ENCODE measurements at places on chromosomes 16 and 17.

DNA sequence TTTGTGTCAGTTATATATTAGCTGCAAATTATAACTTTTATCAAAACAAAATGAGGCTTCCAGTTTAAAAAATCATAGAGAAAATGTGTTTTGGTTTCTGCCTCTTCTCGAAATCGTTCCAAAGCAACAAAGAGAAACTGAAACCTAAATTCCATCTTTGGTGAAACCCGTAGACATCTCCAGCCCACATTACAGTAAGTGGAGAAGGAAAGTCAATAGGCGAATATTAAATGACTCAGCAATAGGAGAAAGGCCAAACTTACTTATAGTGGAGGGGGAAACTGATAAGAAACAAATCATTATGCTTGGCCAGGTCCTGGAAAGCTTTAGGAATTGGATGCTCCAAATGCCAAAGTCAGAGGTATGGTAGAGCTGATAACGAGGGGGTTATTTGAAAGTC is 103.0 kb upstream of the SHISA6 start:
- DNase-seq, result no peak

DNA sequence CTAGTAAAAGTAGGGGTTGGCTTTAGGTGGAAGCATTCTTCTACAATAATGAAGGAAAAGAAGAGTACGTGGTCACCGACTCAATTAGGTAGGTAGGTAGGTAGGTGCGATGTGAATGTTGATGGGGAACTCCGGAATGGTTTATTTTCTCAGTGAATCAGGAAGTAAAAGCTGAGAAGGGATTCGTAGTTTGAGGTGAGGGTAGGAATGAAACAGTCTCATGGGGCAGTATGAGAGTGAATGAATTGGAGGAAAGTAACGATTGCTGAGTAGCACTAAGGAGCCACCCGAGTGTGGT is 13.9 kb downstream of the PER1 start:
- DNase-seq, result no peak

GRCh38 chr17:81941484-81942166 is 4.5 kb upstream of the PYCR1 start:
- no peak for DNase-seq

DNA sequence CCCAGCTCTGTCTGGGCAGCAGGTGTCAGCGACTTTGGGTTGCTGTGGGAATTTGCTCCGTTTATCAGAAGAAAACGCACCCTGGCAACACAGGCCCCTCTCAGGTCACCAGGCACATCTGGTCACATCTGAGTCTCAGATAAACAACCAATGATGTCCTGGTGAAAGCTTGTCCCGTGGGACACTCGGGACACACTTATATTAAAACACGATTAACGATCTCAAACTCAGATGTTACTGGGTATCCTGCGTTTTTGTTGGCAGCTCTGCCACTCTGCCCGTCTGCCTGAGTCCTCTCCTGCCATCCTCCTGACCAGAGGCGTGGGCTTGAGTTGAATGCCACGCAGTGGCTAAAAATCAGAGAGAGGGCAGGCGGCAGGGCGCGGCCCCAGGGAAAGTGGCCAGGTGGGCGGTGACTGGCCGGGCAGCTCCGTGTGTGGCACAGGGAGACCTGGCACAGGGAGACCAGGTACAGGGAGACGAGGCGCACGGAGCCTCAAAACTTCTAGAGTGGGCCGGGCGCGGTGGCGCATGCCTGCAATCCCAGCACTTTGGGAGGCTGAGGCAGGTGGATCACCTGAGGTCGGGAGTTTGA is 2.1 kb downstream of the SECTM1 start:
- no peak for DNase-seq

GRCh38 chr17:50779747-50780353 is 12.5 kb upstream of the ANKRD40CL start:
- no peak for DNase-seq

GRCh38 chr17:65529761-65530522 is 31.5 kb downstream of the AXIN2 start:
- no peak for DNase-seq

DNA sequence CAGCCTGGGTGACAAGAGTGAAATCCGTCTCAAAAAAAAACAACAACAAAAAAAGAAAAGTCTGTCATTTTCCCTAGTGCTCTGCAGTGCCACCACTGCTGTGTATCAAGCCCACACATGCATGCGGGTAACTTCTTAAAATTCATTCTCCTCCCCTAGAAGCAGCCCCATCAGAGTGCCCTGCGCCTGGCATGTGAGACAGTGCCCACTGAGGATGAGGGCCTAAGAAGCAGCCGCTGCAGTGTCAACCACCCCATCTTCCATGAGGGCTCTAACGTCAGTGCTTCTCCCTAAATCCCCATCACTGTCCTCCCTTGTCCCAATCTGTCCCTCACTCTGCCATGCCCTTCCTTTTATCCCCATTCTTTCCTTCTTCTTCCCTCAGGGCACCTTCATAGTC is 10.2 kb downstream of the COX6A2 start:
- DNase-seq, result no peak

DNA sequence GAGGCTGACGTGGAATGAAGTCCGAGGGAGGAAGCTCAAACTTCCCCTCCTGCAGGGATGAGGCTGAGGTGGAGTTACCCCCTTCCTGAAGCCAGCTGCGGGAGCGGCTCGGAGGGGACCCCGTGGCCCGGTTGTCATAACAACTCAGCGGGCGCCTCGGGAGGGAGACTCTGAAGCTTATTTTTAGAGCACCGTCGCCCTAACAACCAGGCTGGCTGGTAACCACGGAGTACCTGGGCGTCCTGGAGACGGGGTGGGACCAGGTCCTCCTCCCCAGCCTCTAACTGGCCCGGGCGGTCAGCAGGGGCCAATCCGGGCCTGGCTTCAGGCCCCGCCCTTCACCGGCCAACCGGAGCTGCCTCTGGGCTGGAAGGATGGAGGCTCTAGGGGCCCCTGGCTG is 27.7 kb downstream of the NECAB2 start:
- DNase-seq, result no peak

- DNase-seq, result no peak
Measured at GRCh38 chr17:83006515-83007455, 72.6 kb upstream of the METRNL start.

- no peak for DNase-seq
Measured at GRCh38 chr17:20141198-20141972, 132.2 kb downstream of the SPECC1 start.

- no peak for DNase-seq
Measured at GRCh38 chr17:28724500-28725165, 1.4 kb downstream of the TLCD1 start.
